ENCODE measurements at places on chromosomes 13 and 19.

GRCh38 chr13:107866032-107866940 is 349.1 kb downstream of the LIG4 start:
- no peak for DNase-seq

DNA sequence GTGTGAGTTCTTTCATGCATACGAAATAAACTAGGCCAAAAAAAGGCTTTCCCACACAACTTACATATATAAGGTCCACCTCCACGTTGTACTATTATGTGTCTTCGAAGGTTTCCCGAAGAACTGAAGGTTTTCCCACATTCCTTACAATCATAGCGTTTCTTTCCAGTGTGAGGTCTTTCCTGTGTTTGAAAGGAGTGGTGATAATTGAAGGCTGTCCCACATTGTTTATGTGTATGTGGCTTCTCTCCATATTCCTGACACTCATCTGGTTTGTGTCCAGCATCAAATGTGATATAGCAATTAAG is 14.6 kb downstream of the ZNF442 start:
- DNase-seq, result no peak

GRCh38 chr19:15498910-15499309 is 9.4 kb upstream of the CYP4F22 start:
- DNase-seq, result no peak

DNA sequence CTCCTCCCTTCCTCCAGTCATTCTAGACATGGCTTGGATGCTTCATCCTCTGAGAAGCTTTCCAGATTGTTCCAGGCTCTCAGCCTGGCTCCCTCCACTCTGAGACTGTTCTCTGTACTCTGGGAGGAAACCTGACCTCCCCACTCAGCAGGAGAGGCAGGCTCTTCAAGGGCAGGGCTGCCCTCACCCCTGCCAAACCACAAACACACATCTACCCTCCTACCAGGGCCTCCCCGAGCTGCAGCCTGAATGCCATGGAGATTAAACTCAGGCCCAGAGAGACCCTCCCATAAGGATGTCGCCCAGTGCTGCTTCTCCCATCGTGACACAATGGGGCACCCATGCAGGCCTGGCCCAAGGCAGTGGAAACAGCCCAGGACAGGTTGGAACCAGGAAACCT is 16.2 kb downstream of the NUMBL start:
- DNase-seq, result no peak

DNA sequence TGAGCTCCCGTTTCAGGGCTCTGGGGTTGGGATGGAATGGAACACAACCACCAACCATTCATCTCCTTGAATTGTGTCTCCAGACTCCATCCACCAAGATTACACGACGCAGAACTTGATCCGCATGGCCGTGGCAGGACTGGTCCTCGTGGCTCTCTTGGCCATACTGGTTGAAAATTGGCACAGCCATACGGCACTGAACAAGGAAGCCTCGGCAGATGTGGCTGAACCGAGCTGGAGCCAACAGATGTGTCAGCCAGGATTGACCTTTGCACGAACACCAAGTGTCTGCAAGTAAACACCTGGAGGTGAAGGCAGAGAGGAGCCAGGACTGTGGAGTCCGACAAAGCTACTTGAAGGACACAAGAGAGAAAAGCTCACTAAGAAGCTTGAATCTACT is 15.5 kb downstream of the FCAR start:
- no peak for DNase-seq

DNA sequence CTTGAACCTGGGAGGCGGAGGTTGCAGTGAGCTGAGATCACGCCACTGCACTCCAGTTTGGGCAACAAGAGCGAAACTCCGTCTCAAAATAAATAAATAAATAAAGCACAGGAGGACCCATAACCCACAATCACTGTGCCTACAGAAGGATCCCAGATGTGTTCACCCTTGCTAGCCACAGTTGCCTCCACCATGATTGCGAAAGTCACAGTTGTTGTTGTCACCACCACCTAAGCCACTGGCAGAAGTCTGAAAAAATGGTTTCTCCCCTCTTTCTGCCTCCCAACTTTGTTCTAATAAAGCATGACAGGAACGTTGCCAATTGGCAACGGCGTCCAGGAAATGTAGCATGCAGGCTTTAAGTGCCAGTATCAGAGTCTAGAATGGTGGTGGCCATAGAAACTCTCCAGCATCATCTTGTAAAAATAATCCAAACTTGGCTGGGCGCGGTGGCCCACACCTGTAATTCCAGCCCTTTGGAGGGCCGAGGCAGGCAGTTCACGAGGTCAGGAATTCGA is 2.2 kb upstream of the EPS15L1 start:
- DNase-seq, result no peak

- peak; percentile 98 for DNase-seq
Measured at GRCh38 chr19:45506246-45506988, 862 bp upstream of the VASP start.

- DNase-seq, result no peak
Measured at GRCh38 chr13:60990032-60990733, 425.5 kb downstream of the PCDH20 start.

- no peak for DNase-seq
Measured at GRCh38 chr13:30845297-30846214, 60.5 kb upstream of the MEDAG start.

- no peak for DNase-seq
Measured at GRCh38 chr19:44107751-44108150, 5.4 kb upstream of the ZNF225 start.

GRCh38 chr13:99278200-99278599 is 20.0 kb upstream of the GPR18 start:
- DNase-seq, result no peak

GRCh38 chr13:107324416-107325204 is 756.7 kb upstream of the ARGLU1 start:
- DNase-seq, result no peak

DNA sequence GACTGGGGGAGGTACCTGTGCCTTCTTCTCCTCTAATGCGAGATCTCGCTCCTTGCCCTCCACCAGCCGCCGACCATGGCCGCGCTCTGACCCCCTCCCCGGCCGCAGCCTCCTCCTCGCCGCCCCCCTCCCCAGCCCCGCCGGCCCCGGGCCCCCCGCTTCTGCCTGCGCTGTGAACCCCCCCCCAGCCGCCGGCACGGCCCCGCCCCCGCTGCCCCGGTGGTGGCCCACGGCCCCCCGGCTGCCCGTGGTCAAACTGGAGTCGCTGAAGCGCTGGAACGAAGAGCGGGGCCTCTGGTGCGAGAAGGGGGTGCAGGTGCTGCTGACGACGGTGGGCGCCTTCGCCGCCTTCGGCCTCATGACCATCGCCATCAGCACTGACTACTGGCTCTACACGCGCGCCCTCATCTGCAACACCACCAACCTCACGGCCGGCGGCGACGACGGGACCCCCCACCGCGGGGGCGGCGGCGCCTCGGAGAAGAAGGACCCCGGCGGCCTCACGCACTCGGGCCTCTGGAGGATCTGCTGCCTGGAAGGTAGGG is at the start of gene CACNG8:
CACNG8 (plus strand) TSS at position 51 of the 545 bp plus-strand sequence.
- DNase-seq, result no peak

GRCh38 chr19:27748551-27749152 is 1464.3 kb downstream of the UQCRFS1 start:
- DNase-seq, result no peak

GRCh38 chr13:20814224-20814910 is 40.6 kb upstream of the EEF1AKMT1 start:
- no peak for DNase-seq

- DNase-seq, result no peak
Measured at GRCh38 chr19:16068696-16069259, 7.5 kb upstream of the TPM4 start.

DNA sequence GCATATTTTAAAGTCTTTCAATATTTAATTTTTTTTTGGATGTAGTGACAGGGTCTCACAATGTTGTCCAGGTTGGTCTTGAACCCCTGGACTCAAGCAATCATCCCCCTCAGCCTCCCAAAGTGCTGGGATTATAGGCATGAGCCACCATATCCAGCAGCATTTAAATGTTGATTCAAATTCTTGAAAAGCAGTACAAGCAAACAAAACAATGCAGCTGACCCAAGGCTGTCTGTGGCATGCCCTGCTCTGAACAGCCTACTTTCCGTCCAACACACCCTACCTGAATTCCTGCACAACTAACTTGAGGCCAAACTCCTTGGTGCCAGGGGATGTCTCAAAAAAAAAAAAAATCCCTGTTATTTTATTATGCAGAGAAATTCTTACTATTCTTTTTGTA is 23.0 kb downstream of the NEK5 start:
- no peak for DNase-seq

DNA sequence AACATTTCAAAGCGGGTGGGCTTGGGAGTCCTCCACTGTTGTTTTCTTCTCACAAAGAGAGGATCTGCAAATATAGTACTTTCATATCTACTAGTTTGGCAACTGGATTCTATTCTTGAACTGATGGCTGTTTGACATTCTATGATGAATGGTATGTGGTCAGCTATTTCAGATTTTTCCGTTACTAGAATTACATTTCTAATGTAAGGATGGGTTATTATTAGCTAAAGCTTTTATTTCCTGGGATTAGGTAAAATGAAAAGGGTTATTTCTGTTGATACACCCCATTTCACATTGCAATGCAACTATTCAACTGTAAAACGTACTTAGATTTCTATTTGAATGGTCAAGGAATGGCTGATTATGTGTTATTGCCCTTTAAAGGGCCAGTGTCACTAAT is 629.7 kb downstream of the DACH1 start:
- no peak for DNase-seq

- DNase-seq, result peak; percentile 76
Measured at GRCh38 chr19:45423033-45423588, 606 bp downstream of the ERCC1 start.

GRCh38 chr13:108940121-108940520 is 310.7 kb downstream of the MYO16 start:
- DNase-seq, result no peak

GRCh38 chr19:54178581-54179261 is 5.8 kb upstream of the TMC4 start:
- DNase-seq, result no peak

GRCh38 chr13:111210544-111211469 is 95.7 kb downstream of the ARHGEF7 start:
- no peak for DNase-seq

DNA sequence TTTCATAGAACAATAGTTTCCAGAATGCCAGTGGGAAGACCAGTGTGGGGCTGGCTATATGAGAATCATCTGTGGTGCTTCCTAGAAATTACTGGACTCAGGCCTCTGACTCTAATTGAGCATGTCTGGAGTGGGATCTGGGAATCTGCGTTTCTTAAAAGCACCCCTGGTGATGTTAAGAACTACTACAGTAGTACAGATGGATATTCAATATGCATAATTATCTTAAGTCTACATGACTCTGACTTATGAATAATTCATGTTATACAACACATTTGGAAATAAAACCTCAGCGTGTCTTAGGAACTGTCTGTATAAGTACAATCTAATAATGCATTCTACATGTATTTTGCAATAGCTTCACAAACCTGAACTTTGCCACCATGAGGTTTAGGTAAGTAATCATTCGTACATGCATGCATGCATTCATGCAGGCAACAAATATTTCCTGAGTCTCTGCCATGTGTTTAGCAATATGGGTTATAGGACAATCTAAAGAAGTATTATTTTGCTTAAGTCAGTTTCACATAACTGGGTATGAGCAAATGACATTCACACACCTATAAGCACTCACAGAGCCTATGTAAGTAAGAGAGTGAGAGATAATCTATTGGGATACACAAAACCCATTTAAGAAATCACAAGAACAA is 62.0 kb downstream of the EPSTI1 start:
- no peak for DNase-seq

DNA sequence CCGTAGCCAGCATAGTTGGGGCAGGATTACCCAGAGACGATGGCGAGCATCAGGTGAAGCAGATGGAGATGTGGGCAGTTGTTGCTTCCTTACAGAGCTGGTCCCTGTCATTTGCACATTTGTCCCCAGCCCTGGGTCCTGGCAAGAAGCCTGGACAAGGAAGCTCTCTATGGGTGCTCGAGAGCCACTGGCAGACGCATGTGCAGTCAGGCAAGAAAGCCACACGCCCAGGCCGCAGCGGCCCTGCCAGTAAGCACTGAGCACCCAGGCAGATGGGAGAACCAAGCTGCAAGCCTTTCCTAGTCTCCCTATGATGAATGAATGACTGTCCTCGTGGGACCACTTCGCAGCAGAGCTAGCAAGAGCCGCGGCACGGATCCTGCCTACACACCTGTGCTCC is 182.8 kb downstream of the FOXO1 start:
- DNase-seq, result no peak

DNA sequence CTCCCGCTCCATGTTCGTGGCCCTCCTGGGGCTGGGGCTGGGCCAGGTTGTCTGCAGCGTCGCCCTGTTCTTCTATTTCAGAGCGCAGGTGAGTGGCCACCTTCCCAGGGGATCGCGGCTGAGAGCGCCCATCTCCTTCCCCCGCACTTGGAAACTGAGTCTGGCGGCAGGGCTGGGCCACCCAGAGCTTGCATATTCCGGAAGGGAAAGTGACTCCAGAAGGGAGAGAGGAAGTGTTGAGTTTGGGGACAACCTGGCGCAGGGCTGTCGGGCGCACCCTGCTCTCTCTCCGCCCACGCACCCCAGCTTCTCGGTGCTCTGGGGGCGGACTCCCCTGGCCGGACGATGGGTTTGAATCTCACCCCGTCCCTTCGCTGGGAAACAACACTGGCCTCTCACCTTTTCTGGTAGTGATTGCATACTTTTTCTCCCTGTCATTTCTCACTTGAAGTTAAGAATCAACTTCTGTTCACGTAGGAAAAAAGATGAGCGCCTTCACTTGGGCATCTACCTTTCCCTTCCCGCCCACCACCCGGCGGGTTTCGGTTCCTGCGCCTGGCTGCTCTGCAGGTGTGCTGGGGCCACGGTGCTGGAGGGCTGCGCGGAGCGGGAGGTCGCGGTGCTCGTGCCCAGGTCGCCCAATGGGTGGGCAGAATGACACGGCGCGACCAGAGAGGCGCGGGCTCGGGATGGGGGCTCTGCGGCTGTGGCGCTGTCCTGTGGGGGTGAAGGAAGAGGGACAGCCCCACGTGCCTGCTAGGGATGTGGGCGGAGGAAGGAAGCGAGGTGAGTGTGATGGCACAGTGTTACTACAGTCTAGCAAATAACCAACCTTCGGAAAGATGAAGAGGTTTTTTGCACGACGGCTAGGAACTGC is 721 bp downstream of the TNFSF11 start:
- DNase-seq, result peak; percentile 63

DNA sequence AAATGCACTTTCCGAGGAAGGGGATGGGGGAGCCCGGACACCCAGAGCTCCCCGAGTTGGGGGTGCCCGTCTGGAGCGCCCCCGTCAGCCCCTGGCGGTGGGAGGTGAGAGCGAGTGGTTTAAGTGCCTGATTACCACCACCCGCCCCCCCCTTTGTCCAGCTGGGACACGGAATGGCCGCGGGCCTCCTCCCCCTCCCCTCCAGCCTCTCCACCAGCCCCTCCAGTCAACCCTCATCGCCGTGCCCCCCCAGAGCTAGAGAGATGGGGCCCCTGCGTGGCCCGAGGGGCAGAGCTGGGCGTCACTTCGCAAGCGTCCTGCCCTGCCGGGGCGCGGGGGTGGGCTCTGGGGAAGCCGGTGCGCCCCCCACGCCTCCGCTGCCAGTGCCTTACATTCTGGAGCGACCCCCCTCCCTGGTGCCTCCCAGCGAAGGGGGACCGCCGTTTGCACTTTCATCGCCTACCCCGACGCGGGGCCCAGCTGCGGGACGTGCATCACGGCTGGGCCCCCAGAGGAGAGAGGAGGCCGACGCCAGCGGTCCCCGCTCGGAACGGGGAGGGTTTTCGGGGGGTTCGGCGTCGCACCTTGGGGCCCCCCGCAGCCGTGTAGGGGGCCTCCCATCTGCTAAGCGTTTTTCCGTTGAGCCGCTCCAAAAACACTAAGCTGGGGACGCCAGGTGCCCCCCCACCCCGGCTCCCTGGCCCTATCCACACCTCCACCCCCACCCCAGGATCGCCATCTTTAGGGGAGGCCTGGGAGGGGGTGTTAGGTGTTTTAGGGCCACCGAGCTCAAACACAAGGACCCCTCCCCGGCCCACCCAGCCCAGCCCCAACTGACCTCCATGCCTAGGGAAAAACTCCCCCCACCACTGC is 16.4 kb downstream of the SMIM24 start:
- no peak for DNase-seq

Measured in stimulated activated CD8-positive, alpha-beta memory T cell treated with anti-CD3 and anti-CD28 coated beads, Interleukin-7, amount 100 ng/mL, for 4 hours (primary cell).